ENCODE measurements at places on chromosomes 2 and 18. TPM values are rescaled to one million over a fixed set of nuclear protein-coding genes. Genes with fewer than 3 reads are reported as not detected.
A peak's percentile ranks its signal among the peaks of the same experiment; 100 is the strongest.

ARHGEF4 gene
- total RNA-seq = 10.3 TPM

LRATD1 gene
- 37.6 TPM for total RNA-seq

ERICH2 gene
- 1.6 TPM for total RNA-seq

TTN gene
- total RNA-seq = 3.8 TPM

SMC6 gene
- 28.8 TPM for total RNA-seq

POTEF gene
- 1.1 TPM for total RNA-seq

IL37 gene
- not detected for total RNA-seq

HOXD10 gene
- not detected for total RNA-seq

PSMA8 gene
- total RNA-seq = not detected

RGPD4 gene
- total RNA-seq = not detected

ACAA2 gene
- 50.6 TPM for total RNA-seq

DNA sequence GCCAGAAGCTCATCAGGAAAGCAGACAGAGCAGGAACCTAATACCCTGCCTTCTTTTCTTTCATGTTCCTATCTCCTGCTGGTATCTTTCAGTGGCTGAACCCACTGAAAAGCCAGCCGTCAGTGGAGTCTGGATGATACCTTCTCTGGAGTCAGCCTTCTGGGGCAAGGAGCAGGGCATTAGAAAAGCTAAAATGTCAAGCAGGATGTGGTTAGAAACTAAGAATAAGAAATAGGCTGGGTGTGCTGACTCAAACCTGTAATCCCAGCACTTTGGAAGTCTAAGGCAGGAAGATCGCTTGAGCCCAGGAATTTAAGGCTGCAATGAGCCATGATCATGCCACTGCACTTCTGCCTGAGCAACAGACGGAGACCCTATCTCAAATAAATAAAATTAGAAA is 642.0 kb upstream of the FSHR start:
- H3K27me3 ChIP-seq = no peaks in the 10 kb centered on the region
- H3K36me3 ChIP-seq = no peaks in the 10 kb centered on the region
- H3K4me1 ChIP-seq = peaks cover 2% of the 10 kb centered on the region
- H3K27ac ChIP-seq = no peak overlapping the region
- no peak overlapping the region for H3K4me3 ChIP-seq

DNA sequence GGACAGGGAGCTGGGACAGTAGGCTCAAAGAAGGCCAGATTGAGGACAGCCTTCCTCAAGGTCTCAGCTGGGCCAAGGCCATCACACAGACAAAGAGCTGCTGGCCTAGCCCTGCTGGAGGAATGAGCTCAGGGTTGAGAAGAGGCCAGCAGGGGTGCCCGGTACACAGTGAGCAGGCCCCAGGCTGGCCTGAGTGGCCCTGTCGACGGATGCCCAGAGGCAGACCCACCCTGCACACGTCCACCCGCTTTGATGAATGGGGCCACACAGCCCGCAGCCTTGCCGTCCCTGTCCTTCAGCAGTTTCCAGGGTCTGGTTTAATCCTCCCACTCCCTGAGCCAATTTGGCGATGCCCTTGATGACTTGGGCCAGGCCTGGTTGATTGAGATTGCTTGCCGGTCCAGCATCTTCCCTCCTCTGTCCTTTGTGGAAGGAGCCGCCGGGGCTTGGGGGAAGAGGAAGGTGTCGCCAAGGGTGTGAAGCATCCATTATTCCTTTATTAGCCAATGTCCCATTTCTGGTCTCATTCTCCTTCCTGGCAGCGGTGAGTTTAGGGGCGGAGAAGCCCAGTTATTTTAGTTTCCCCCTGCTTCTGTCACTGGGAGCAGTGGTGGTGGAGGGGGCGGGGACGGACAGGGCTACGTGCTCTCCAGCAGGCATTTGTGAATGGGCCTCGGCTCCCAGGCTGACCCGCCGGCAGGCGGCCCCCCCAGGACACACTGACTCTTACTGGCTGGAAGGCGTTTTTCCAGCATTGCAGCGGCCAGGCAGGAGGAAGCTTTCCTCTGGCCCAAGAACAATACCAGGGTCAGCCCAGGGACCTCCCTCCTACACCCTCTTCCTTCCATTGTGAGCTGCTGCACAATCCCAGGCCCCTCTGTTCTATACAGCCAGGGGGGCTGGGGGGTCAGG is 141.8 kb downstream of the CTIF start:
- no peak overlapping the region for H3K4me3 ChIP-seq
- peak overlapping the region; percentile 97 for H3K27ac ChIP-seq
- DNase-seq = peak; percentile 73
- no peaks in the 10 kb centered on the region for H3K36me3 ChIP-seq
- H3K27me3 ChIP-seq = peaks cover 2% of the 10 kb centered on the region

GRCh38 chr2:227614246-227614645 is 394 bp downstream of the SCYGR3 start:
- H3K36me3 ChIP-seq = no peaks in the 10 kb centered on the region
- H3K4me1 ChIP-seq = peaks cover 5% of the 10 kb centered on the region
- H3K4me3 ChIP-seq = no peak overlapping the region
- no peak overlapping the region for H3K27ac ChIP-seq
- H3K27me3 ChIP-seq = no peaks in the 10 kb centered on the region

DNA sequence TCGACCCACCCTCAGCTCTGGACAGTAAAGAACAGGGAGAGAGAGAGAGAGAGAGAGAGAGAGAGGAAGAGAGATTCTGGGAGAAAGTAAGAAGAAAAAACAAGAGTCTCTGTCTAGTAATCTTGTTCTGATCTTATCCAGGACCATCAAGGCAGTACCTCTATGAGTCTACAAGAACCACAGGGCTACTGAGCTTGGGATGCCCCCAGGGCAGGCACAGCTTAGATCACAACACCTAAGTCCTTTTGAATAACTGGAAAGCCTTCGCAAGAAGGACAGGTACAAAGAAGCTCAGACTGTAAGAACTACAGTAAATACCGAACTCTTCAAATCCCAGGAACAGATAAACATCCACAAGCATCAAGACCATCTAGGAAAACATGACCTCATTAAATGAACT is 51.4 kb upstream of the SGPP2 start:
- H3K4me3 ChIP-seq = no peak overlapping the region
- H3K36me3 ChIP-seq = no peaks in the 10 kb centered on the region
- H3K27me3 ChIP-seq = no peaks in the 10 kb centered on the region
- H3K27ac ChIP-seq = no peak overlapping the region

GRCh38 chr18:32469190-32469651 is 1.5 kb downstream of the GAREM1 start:
- H3K4me3 ChIP-seq = peak overlapping the region; percentile 93
- peaks cover 24% of the 10 kb centered on the region for H3K4me1 ChIP-seq
- H3K27me3 ChIP-seq = peaks cover 17% of the 10 kb centered on the region
- DNase-seq = peak; percentile 10

GRCh38 chr2:73939419-73939818 is 12.7 kb downstream of the DGUOK start:
- peak overlapping the region; percentile 16 for H3K27ac ChIP-seq
- no peak overlapping the region for H3K4me3 ChIP-seq
- peaks cover 3% of the 10 kb centered on the region for H3K36me3 ChIP-seq
- no peak for DNase-seq

DNA sequence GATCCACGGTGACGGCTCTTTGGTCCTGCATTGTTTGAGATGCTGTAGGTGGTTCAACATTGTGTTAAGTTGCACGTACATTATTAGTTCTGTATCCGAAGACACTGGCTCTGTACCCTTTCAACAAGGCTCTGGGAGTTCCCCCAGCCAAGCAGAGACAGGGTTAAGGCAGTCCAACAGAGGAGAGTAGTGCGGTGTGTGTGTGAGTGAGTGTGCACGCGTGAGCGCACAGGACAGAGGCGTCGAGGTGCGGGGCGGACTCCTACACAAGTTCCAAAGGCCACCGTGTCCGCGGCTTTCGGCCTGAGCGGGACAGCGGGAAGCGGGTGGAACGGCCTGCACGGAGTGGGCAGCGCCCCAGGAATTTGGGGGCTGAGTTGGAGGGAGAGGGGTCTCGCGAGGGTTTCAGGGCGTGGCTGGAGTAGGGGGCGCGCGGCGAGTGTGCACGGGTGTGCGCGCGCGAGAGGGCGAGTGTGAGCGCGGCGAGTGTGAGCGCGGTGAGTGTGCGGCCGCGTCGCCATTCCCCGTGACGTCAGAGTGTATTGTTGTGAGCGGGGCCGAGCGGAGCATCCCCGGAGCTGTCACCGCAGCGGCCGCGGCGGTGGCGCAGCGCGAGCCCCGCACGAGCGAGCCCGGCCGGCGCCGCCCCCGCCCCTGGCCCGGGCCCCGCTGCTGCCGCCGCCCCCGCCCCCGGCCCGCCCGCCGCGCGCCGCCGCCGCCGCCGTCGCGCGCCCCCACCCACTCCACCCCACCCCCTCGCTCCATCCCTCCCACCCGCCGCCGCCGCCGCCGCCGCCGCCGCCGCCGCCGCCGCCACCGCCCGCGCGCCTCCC is at the start of gene ASXL3:
Gene ASXL3 (plus strand): TSS at position 535 of the 833 bp plus-strand sequence. CDS start 413 bp downstream, outside the sequence.
- peak within 1 kb of the TSS; percentile 92 for H3K27ac ChIP-seq
- peak within 1 kb of the TSS; percentile 100 for H3K4me3 ChIP-seq
- DNase-seq = peak; percentile 41
- peaks cover 4% of the 10 kb centered on the region for H3K36me3 ChIP-seq
- peaks cover 6% of the 10 kb centered on the region for H3K27me3 ChIP-seq
- peaks cover 5% of the 10 kb centered on the region for H3K4me1 ChIP-seq

GRCh38 chr2:206804326-206804725 is 38.9 kb downstream of the FASTKD2 start:
- peaks cover 60% of the 10 kb centered on the region for H3K4me1 ChIP-seq
- no peak overlapping the region for H3K27ac ChIP-seq
- H3K27me3 ChIP-seq = peaks cover 11% of the 10 kb centered on the region
- no peak overlapping the region for H3K4me3 ChIP-seq
- no peak for DNase-seq
- no peaks in the 10 kb centered on the region for H3K36me3 ChIP-seq

DNA sequence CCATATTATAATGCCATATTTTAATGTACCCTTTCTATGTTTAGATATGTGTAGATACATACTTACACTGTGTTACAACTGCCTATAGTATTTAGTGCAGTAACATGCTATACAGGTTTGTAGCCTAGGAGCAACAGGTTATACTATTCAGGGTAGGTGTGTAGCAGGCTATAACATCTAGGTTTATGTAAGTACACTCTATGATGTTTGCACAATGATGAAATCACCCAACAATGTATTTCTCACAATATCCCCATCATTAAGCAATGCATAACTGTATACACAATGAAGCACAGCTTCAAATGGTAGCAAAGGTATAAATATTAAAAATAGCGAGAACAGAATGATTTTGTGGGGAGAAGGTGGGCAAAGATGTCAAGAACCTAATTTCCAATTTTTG is 117.8 kb downstream of the DYM start:
- no peak for DNase-seq
- H3K4me3 ChIP-seq = no peak overlapping the region
- H3K27ac ChIP-seq = no peak overlapping the region
- no peaks in the 10 kb centered on the region for H3K36me3 ChIP-seq

- peaks cover 30% of the 10 kb centered on the region for H3K36me3 ChIP-seq
- H3K27ac ChIP-seq = peak overlapping the region; percentile 64
- peaks cover 21% of the 10 kb centered on the region for H3K4me1 ChIP-seq
- DNase-seq = no peak
These were observed 33.3 kb downstream of the POLR1A start for GRCh38 chr2:86072271-86072858.

DNA sequence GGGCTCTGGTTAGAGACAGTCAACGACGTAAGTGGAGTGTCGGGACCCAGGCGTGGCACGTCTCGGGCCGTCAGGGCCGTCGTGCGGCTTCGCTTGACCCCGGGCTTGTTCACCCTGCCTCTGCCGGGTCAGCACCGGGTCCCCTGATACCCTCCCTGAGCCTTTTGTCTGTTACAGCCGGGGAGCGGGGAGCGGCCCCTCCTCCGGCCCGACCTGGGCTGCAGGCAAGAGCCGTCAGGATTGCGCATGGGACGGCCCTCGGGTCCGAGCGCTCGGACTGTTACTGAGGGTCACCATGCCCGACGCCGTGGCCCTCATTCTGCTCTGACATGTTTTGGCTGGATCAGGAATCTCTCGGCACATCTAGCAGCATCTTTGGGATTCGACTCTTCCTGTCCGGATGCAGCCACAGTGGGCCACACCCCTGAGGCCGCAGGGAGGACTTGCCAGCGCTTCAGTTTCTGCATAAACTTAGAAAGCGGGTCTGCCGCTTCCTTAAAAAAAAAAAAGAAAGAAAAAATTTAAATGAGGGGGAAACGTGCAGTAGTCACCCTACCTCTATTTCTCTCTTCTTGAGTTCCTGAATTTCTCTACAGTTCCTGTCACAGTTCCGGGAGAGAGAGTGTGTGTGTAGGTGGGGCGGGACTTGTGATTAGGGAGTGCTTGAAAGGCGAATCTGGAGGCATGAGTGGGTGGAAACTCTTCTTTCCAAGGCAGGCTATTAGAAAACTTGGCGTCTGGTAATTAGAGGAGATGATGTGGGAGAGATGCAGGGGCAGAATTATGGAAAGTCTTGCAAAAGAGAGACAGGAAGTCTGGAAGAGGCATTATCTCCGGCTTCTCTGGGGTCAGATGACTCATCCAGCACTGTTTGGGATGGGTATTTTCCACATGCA is 909 bp downstream of the TMEM87B start:
- H3K27ac ChIP-seq = peak overlapping the region; percentile 97
- peaks cover 41% of the 10 kb centered on the region for H3K4me1 ChIP-seq
- H3K36me3 ChIP-seq = peaks cover 12% of the 10 kb centered on the region

DNA sequence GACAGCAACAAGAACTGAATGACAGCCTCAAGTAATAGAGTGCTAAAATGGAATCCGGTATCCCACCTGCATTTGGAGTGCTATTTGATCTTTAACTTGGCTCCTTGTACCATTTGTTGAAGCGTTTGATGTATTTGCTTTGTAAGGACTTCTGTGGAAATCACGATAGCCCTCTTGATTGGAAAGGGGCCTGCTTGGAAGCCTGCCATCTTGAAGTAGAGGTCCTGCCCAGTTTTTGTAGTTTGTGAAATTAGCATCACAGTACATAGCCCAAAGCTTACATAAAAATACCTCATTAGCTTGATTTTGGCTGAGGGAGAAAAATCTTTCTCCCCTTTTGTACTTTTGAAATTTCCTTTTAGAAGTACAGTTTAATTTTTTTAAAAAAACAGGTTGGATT is 2.7 kb downstream of the CDCA7 start:
- H3K27me3 ChIP-seq = peaks cover 1% of the 10 kb centered on the region
- no peaks in the 10 kb centered on the region for H3K36me3 ChIP-seq
- H3K4me1 ChIP-seq = peaks cover 11% of the 10 kb centered on the region
- H3K4me3 ChIP-seq = no peak overlapping the region

GRCh38 chr2:95165030-95165370 is 609 bp upstream of the ZNF2 start:
- H3K36me3 ChIP-seq = peaks cover 4% of the 10 kb centered on the region
- peak overlapping the region; percentile 99 for H3K27ac ChIP-seq
- H3K4me1 ChIP-seq = peaks cover 27% of the 10 kb centered on the region
- DNase-seq = no peak
- H3K4me3 ChIP-seq = peak overlapping the region; percentile 99
- peaks cover 9% of the 10 kb centered on the region for H3K27me3 ChIP-seq

DNA sequence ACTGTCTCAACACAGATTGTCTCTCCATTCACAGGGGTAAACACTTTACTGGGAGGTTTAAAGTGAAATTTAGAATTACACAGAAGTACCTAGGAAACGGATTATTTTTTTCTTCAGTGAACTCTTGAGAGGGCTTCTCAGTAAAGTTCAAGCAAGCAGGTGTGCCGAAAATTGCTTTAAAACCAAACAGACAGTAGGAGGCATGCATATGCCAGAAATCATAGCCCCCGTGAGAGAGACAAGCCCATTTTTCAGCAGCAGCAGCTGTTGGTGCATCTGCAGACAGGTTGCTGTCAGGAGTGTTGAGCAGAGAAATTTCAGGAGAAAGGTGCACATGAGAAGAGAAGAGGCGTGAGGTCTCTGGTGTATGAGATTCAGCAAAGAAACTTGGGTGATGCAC is 2115.5 kb upstream of the CELF4 start:
- no peak for DNase-seq
- H3K27me3 ChIP-seq = no peaks in the 10 kb centered on the region
- H3K27ac ChIP-seq = no peak overlapping the region
- H3K36me3 ChIP-seq = no peaks in the 10 kb centered on the region
- no peak overlapping the region for H3K4me3 ChIP-seq

GRCh38 chr2:88818381-88818780 is 126.9 kb downstream of the RPIA start:
- no peak overlapping the region for H3K4me3 ChIP-seq
- no peak for DNase-seq
- no peak overlapping the region for H3K27ac ChIP-seq
- H3K36me3 ChIP-seq = peaks cover 22% of the 10 kb centered on the region
- peaks cover 1% of the 10 kb centered on the region for H3K4me1 ChIP-seq

Data from endothelial cell (in vitro differentiated cells).